Stimulated activated CD4-positive, alpha-beta T cell treated with anti-CD3 and anti-CD28 coated beads, Interleukin-1b, Interleukin-23, amount 100 ng/mL, for 1 hour (primary cell): ENCODE measurements at places on chromosomes 5 and 9.

DNA sequence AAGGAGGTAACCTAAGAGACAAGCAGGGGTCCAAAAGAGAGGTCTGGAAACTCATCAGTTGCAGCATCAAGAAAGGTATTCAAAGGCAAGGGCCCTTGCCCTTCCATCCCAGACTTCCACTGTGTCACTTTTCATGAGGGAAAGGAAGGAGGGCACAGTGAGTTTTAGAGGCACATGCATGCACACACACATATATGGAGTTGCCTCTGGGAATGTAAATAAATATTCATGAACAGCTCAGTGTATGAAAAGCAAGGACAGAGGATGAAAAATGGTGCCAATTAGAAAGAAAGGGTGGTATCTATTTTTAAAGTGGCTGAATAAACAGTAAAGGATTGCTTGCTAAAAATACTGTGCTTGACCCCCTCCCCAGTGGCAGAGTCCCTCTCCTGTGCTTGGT is 105.3 kb upstream of the LRRTM2 start:
- DNase-seq, result no peak

DNA sequence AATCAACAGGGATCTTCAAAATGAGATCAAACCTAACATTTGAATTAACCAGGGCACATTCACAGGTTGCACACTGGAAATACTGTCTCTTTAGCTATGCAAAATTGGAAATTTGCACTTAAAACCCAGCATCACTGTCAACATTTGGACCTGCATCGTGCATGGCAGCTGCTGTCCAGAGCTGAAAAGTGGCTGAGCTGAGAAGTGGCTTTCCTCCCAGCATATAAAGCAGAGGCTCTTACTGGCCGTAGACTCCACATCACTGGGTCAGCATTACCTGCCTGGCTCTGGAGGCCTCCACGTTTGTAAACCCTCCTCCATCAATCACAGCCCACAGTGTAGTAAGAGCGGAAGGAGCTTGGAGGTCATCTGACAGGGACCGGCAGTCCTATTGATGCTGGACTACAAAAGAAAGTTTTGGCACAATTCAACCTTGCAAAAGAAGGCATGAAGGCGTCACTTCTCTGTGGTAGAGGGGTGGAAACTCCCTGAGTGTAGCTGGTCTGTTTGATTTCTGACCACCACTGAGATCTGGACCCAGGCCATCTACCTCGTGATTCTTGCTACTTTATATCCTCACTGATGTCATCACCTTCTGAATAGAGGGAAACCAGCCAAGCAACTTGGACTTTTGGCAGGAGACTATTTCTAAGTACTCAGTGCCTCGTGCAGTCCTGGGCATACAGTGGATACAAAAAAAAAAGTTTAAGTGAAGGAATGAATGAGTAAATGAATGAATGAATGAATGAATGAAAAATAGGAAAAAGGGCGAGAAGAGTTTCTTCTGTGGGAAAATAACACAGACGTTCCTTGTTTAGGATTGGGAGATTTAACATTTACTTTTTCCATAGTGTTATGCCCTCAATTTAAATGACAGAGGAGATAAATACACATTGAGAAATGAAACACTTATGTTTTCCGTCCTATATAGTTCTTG is 14.8 kb downstream of the RASEF start:
- no peak for DNase-seq

- DNase-seq, result no peak
These were observed 61.7 kb upstream of the TAF11L2 start for GRCh38 chr5:17436350-17436749.

DNA sequence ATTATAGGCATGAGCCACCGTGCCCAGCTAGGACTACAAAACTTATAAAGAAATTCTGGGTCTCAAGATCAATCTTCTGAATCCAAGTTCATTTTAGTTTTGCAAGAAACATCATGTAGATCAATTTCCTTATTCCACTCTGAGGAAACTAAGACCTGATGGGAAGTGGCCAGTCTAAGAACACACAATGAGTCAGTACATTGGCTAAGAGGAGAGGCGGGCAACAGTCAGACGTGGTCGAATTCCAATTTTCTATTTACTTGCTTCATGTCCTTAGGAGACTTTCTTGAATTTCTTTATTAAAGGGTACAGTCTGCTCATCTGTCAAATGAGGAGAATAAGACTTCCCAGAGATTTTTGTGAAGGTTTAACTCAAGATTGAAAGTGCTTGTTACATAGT is 432.1 kb upstream of the BRINP1 start:
- no peak for DNase-seq

- no peak for DNase-seq
These were observed 85.5 kb downstream of the TEK start for GRCh38 chr9:27194401-27195091.

DNA sequence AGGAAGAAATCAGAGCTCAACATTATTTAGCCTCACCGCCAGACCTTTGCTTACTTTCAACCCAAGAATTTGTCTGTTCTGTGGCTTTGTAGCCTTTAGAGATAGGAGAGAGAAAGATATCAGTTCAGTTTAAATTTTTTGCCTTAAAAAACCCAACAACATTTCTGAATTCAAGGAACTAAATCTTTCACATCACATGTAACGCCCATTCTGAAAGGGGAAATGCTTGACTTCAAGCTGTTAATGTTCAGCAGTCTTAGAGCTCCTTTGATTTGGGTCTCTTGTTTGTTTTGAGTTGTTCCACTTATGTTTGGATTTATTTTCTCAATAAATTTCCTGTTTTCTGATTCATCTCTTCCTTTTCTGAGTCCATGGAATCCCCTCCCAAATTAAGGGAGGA is 294.5 kb downstream of the ARHGAP26 start:
- DNase-seq, result no peak

GRCh38 chr5:133944263-133945185 is 23.9 kb downstream of the C5orf15 start:
- peak; percentile 14 for DNase-seq

- no peak for DNase-seq
These were observed 205.0 kb downstream of the DNAH5 start for GRCh38 chr5:13739479-13739878.

GRCh38 chr9:92970467-92970923 is 23.2 kb downstream of the FGD3 start:
- DNase-seq, result no peak

DNA sequence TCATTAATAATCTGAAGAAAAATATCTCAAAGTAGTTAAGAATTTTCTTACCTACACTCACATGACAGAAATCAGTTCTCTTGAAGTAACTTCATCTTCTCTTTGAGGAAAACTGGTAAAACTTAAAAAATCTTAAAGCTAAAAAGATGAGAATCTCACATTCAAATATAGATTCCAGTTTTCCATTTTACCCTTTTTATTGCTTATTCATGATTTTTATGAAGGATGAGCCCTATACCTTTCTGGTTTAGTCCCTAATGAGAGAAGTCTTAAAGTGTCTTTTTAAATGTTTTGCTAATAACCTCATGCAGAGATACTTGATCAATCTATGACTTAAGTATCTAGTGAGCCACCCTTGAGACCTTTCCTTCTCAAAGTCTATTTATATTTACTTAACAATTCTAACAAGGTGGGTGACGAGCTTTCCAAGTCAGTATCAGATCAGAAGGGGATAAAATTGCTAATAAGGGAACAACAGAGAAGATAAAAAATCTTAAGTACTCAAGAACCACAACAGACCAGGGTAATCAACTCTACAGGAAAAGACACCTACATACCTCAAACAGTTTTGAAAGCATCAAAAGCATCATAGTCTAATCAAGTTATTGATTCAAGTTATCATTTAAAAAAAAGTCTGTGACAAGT is 2.6 kb downstream of the IARS1 start:
- DNase-seq, result no peak

DNA sequence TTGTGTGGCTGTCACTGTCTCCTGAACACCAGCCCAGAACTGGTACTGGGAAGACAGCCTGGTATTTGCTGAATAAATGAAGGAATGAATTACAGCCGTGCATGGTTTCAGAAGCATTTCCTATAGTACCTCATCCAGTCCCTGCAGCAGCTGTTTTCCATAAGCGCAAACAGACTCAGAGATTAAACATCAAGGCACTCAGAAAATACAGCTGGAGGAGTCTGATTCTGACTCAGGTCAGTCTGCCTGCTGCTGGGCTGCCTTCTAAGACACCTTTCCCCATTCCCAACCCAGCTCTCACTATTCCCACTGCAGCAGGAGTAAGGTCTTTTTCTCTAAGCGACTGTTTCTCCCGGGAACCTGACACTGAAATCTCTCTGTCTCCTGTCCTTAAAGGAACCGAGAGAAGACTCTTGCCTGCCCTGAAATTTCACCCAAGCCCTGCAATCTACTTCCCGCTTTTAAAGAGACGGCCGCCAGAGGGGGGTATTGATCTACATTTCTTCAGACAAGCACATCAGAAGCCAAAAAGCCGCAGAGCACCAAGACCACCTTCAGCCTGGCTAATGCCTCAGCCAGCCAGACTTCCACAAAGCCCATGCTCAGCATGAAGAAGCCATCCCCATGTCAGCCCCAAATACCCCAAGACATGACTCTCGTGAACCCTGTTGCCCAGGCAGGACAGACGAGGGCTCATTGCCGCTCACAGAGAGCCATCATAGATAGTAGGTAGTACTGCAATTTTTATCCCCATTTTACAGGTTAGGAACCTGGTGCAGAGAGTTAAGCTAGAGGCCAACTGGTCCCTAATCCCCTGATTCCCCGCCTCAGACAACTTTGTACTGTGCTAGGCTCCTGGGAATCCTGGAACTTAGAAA is 5.4 kb upstream of the FOXI1 start:
- peak; percentile 13 for DNase-seq

- no peak for DNase-seq
These were observed 18.2 kb upstream of the CEP120 start for GRCh38 chr5:123441408-123441807.

- no peak for DNase-seq
These were observed 13.2 kb upstream of the KIF12 start for GRCh38 chr9:114112325-114112724.

GRCh38 chr9:105842023-105842644 is 147.8 kb downstream of the TMEM38B start:
- DNase-seq, result no peak

DNA sequence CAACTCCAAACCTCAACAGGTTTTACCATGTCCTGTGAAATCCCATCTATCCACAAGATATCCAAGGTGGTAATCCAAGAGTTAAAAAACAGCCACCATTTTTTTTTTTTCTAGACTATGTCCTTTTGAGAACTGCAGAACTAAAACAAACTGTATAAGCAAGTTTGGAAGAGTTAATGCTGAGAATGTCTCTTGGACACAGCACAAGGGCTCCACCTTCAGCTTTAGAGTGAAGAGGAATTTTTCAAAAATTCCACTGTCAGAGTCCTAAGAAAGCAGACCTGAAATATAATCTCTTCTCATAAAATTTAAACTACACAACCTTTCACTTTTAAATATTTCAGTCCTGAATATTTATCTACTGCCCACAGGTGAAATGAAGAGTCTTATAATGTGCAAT is 167.8 kb upstream of the CCNG1 start:
- DNase-seq, result no peak

DNA sequence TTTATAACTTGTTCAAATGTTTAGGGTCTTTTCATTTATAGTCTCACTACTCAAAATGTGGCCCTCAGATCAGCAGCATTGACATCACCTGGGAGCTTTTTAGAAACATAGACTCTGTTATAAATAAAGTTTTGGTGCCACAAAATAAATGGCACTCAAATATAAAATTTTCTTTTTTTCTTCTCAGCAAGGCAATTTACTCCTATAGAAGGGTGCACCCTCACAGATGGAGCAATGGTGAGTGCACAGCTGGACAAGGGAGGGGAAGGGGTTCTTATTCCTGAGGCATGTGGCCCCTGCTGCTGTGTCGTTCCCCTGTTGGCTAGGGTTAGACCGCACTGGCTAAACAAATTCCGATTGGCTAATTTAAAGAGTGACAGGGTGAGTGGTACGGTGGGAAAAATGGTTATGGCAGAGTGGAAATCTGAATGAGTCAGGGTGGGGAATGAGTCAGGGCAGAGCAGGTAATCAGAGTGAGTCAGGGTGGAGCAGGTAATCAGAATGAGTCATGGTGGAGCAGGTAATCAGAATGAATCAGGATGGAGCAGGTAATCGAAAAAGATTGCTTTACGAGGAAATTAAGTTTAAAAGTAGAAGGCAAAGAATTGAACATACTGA is 31.8 kb upstream of the C7 start:
- DNase-seq, result no peak

- DNase-seq, result no peak
These were observed 29.7 kb upstream of the CATSPER3 start for GRCh38 chr5:134938030-134938429.

- DNase-seq, result no peak
These were observed 285.8 kb upstream of the TNC start for GRCh38 chr9:115403753-115404152.

GRCh38 chr5:89613222-89613956 is 730.4 kb upstream of the MEF2C start:
- no peak for DNase-seq

DNA sequence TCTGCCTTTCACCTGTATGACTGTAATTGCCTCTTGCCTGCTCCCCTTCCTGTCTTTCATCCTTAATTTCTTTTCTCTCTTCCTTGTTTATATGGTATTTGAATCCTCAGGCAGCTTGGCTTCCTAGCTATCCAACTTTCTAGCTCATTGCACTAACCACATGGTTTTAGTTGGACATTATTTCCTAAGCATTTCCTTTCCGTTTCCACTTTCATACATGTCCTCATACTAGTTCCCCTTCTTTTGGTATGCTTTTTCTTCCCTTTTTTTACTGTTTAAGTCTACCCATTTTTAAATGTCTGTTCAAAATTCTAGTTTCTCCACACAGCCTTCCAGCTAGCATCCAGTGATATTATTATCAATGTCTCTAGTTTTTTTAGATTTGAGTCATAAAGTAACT is 6.6 kb downstream of the CWC27 start:
- no peak for DNase-seq

- no peak for DNase-seq
These were observed 30.7 kb downstream of the TSTD2 start for GRCh38 chr9:97602430-97602829.

DNA sequence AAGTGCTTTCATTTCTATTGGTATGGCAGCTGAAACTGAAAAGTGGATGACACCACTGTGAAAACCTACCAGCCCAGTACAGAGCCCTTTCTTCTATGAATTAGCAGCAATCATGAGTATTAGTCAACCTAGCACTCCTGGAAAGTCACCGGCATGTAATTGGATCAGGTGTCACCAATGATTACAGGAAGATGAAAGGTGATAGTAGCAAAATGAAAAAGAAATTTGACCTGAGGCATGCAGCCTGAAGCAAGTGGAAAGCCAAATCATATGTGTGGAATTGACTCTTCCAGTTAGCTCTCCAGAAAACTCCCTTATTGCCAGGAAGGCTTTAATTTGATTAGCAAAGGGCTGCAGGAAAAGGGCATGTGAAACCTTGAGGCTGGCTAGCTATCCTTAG is 81.2 kb upstream of the NAA35 start:
- no peak for DNase-seq

- no peak for DNase-seq
These were observed 16.2 kb upstream of the TCOF1 start for GRCh38 chr5:150341331-150341730.

DNA sequence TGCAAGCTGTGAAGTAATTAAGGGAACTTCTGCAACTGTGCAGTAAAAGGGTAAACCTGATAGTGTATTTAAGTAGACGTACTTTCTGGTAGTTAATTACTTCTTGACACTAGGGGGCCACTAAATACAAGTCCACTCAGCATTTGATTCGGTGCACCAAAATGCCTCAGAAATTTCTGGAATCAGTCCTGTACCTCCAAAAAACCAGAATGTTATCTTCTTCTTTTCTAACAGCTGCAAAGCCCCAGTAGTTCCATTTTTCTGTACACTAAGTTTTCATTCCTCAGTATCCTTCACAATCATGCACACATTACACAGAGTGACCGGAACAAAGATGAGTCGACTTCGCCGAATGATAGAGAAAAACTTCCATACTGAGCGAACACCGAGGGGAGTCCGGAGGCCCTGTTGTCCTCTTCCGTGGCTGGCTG is 484 bp downstream of the GFM2 start:
- DNase-seq, result no peak
